Left forelimb (tissue), 1 donor: ENCODE measurements at places on chromosomes 7 and 10.

DNA sequence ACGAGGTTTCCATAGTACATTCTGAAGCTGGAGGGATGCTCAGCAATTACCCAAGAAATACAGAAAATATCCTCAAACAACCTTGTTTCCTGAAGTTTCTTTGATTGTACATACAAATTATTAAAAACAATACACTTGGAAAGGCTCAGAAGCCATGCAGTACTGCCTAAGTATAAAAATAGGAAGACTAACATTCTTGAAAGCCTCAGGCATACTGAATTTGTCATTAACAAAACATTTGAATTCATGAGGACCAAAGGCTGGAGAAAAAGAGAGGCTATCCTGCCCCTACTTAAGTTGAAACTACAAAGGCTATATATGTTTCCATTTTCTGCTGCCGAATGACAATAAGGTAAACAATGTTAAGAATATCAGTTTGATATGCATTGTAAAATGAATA is 54.3 kb upstream of the SGCE start:
- no peak for DNase-seq

DNA sequence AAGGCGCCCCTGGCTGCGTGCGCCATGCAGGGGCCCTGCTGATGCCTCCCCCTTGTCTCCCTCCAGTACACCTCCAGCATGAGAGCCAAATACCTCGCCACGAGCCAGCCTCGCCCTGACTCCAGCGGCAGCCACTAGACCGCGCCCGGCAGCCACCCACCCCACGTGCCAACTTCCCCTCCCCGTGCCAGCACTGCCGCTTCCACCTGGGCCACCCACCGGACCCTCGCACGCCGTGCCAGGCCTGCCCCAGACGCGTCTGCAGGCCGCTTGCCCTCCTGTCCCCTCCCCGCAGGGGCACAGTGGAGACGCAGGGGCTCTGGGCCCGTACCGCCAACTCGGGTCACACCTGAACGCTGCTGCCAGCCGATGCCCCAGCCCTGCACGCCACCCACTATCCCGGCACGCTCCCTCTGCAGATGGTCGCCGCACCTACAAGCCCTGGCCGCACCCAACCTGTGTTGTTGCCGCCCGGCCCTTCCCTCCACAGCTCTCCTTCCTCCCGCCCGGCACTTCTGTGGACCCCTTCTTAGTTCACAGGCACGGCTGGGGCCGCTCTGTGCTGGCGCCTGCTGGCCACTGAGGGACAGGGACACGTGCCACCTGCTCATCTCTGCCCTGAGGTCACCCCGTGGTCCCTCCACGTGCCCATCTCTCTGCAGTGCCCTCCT is 26.3 kb upstream of the AMZ1 start:
- no peak for DNase-seq

- DNase-seq = no peak
Measured at GRCh38 chr10:104483582-104483981, 129.9 kb downstream of the CFAP58 start.

GRCh38 chr10:130554701-130555410 is 418.7 kb downstream of the GLRX3 start:
- no peak for DNase-seq

DNA sequence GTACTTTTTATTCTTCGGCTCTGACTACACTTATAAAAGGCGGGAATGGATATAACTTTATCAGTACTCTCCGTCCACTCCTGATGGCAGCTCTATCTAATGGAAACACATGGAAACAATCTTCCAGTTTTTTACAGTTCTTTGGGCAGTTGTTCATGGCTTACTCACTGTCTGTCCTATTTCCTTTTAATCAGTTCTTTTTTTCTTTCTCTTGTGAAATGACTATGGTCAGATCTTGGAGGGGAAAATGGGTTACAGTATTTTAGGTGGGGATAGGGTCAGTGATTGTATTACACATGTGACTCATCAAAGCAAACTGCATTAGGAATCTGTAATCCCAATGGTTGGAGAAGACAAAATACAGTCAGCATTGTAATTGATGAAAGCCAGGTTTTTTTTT is 112.4 kb downstream of the BICC1 start:
- no peak for DNase-seq

DNA sequence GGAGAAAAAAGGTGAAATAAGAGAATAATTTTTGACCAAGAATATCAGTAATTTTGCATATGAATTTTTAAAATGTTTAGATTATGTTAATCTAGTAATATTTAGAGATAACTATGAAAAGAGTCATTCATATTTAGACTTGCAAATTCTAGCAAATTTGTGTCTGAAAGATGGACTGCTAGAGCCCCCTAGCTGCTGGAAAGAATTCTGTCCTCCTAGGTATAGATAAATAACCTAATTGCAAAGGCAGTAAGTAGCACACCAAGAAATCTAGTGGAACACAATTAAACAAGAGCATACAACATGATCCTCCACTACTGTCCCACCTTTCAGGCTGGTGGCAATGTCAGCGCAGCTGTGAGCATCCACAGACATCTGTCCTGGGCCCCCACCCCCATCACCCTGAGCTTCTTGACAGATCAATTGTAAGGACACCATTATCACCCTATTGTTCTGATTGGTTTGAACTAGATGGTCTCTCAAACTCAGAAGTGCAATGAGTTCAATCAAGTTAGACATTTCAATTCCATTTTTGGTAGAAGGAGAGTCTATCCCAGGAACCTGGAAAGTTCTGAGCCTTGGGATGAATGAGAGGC is 15.0 kb upstream of the GFRA1 start:
- no peak for DNase-seq

DNA sequence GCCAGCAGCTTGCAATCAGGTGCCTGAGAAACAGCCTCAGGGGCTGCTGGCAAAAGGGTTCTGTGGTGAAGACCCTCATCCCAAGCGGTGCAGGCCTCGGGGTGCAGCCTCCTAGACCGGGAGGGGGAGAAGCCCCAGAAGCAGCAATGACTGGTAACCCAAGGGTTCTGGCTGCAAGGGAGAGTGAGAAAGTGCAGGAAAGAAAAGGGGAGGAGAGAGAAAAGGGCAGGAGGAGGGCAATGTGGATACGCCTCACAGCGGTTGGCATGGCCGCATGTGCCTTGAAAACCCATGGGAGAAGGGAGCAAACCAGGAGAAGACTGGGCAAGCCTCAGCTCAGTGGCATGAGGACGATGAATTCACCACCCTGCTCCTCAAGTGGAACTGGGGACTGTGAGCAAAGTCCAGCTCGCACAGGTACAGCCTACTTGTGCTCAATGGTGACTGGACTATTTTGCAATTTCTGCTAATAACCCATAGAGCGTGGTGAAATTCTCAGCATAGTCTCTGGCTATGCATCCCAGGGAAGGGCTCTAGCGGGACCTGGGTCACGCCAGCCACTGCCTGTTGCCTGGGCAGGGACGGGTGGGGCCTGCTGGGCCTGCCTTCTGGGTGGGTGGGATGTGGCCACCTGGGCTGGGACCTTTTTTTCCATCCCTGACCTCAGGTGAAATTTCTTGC is 6.2 kb downstream of the CLRN3 start:
- no peak for DNase-seq

- DNase-seq = no peak
Measured at GRCh38 chr7:95691464-95691863, 80.9 kb upstream of the DYNC1I1 start.
